ENCODE measurements at places on chromosomes 1 and 21.

- peak; percentile 39 for DNase-seq
Measured at GRCh38 chr1:47689894-47690293, 252.1 kb downstream of the FOXD2 start.

DNA sequence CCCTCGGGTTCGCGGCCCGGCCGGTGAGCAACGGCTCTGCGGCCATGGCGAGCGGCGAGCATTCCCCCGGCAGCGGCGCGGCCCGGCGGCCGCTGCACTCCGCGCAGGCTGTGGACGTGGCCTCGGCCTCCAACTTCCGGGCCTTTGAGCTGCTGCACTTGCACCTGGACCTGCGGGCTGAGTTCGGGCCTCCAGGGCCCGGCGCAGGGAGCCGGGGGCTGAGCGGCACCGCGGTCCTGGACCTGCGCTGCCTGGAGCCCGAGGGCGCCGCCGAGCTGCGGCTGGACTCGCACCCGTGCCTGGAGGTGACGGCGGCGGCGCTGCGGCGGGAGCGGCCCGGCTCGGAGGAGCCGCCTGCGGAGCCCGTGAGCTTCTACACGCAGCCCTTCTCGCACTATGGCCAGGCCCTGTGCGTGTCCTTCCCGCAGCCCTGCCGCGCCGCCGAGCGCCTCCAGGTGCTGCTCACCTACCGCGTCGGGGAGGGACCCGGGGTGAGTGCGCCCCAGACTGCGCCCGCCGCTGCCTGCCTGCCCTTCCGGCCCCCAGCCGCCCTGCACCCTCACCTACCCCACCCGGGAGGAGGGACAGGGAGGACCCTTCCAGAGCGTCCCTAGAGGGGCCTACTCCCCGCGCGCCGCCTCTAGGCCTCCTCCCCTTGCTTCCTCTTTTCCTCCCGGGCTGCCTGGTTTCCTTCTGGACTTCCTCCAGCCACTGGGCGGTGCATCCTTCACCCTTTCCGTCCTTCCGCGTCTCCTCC, at the start of gene RNPEP:
TSS of gene RNPEP (plus strand) at position 26 of the 757 bp plus-strand sequence. CDS start at position 45, 19 bp downstream.
- peak; percentile 84 for DNase-seq

DNA sequence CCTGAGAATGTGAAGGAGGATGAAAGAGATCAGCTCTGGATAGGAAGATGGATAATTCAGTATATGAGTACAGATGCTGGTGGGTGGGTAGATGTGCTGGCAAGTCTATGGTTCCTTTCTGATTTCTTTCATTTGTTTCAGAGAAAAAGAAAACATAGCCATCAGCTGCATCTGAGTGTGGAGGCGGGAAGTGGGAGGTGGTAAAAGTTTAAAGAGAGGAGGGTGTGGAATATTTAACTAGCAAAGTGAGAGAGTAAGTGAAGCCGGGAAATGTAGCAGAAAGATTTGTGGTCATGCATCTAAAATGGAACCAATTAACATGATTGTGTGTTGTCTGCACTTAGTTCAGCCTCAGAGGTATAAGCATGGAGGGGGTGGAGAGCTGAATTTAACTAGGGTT, 16.4 kb downstream of the RPE65 start:
- no peak for DNase-seq

DNA sequence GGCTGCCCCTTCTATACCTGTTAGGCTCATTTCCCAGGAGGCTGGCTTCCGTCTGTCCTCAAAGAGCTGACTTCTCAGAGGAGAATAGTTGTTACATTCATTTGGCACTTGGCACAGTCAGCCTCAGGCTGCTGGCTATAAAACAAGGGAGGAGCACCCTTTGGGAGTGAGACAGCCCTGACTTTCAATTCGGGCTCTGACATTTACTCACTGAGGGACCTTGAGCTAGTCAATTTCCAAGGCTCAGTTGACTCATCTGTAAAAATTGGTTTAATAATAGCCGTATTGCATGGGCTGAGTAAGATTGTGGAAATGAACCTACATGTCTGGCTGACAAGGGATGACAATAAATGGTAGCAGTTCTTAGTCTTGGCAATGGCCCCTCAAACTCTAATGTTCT, 13.7 kb downstream of the ALX3 start:
- no peak for DNase-seq

DNA sequence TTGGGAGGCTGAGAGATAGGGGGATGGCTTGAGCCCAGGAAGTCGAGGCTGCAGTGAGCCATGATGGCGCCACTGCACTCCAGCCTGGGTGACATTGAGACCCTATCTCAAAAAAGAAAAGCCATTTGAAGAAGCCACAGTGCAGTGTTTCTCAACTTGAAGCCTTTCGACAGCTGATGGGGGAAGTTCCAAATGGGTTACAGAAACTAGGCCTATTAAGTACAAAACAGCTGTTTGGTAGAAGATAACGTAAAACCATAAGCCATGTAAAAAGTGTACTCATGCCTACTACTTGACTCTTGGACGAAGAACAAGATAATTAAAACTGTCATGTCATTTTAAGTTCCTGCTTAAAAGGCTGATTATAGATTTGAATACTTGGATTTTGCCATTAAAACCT, 16.6 kb downstream of the COPA start:
- DNase-seq, result no peak

- no peak for DNase-seq
Measured at GRCh38 chr21:31667639-31668038, 8.1 kb downstream of the SOD1 start.
